Naive thymus-derived CD8-positive, alpha-beta T cell (primary cell): ENCODE measurements at places on chromosomes 6 and 20. TPM values are rescaled to one million over a fixed set of nuclear protein-coding genes. Genes with fewer than 3 reads are reported as not detected.

The CNKSR3 gene
- total RNA-seq: not detected

The BCAS4 gene
- 77.4 TPM for total RNA-seq

The MUC22 gene
- not detected for total RNA-seq

The TBX18 gene
- total RNA-seq: not detected

The CFAP206 gene
- total RNA-seq: not detected

The FNDC1 gene
- total RNA-seq: not detected

The ECT2L gene
- total RNA-seq: not detected

The CPXM1 gene
- total RNA-seq: not detected

The GCNT2 gene
- 3.9 TPM for total RNA-seq

The PGC gene
- total RNA-seq: not detected

The EPHA7 gene
- total RNA-seq: not detected

The FAM209B gene
- 4.4 TPM for total RNA-seq

DNA sequence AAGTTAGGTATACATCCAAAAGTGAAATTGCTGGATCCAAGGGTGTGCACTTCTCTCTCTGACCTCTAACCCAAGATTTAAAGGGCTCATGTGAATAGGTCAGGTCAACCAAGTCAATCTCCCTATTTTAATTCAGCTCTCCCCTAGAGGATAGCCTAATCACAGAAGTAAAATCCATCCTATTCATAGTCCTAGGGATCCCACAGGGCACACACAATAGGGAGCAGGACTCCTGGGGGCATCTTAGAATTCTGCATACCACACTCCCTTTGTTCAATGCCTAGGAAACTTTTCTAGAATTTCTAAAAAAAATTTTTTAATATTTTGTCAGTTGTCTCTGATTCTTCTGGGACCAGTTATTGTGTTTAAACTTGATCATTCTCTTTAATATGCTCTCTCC is 35.1 kb downstream of the CST9L start:
- H3K27me3 ChIP-seq: peaks cover under 1% of the 10 kb centered on the region
- H3K27ac ChIP-seq: no peak overlapping the region
- no peaks in the 10 kb centered on the region for H3K4me1 ChIP-seq
- H3K4me3 ChIP-seq: no peak overlapping the region
- H3K36me3 ChIP-seq: peaks cover 12% of the 10 kb centered on the region
- DNase-seq: no peak

- no peak overlapping the region for H3K4me3 ChIP-seq
- no peaks in the 10 kb centered on the region for H3K36me3 ChIP-seq
- H3K27ac ChIP-seq: no peak overlapping the region
- peaks cover 30% of the 10 kb centered on the region for H3K4me1 ChIP-seq
- no peaks in the 10 kb centered on the region for H3K27me3 ChIP-seq
- no peak for DNase-seq
These were observed 101.4 kb upstream of the CEP85L start for GRCh38 chr6:118752803-118753202.

GRCh38 chr6:34073540-34073939 is 72.3 kb downstream of the GRM4 start:
- H3K27me3 ChIP-seq: no peaks in the 10 kb centered on the region
- no peaks in the 10 kb centered on the region for H3K4me1 ChIP-seq
- H3K27ac ChIP-seq: no peak overlapping the region
- no peaks in the 10 kb centered on the region for H3K36me3 ChIP-seq
- DNase-seq: no peak

GRCh38 chr6:26195924-26196845 is 109.0 kb downstream of the HFE start:
- peaks cover 37% of the 10 kb centered on the region for H3K4me1 ChIP-seq
- H3K27me3 ChIP-seq: no peaks in the 10 kb centered on the region
- no peak for DNase-seq
- H3K36me3 ChIP-seq: no peaks in the 10 kb centered on the region
- H3K4me3 ChIP-seq: peak overlapping the region; percentile 88

DNA sequence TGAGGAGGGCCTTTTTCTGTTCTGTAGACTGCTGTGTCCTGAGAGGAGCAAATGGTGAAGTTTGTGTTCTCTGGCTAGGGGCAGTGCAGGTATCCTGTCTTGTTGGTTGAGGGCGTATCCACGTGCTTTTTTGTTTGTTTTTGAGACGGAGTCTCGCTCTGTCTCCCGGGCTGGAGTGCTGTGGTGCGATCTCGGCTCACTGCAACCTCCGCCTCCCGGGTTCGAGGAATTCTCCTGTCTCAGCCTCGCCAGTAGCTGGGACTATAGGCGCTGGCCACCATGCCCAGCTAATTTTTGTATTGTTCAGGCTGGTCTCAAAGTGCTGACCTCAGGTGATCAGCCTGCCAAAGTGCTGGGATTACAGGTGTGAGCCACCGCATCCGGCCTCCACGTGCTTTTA is 10.8 kb upstream of the PXDC1 start:
- peaks cover 10% of the 10 kb centered on the region for H3K27me3 ChIP-seq
- no peaks in the 10 kb centered on the region for H3K36me3 ChIP-seq
- H3K4me3 ChIP-seq: no peak overlapping the region
- H3K27ac ChIP-seq: no peak overlapping the region
- H3K4me1 ChIP-seq: no peaks in the 10 kb centered on the region
- no peak for DNase-seq

- DNase-seq: no peak
- H3K27me3 ChIP-seq: no peaks in the 10 kb centered on the region
- no peak overlapping the region for H3K27ac ChIP-seq
- H3K4me3 ChIP-seq: no peak overlapping the region
- no peaks in the 10 kb centered on the region for H3K4me1 ChIP-seq
These were observed 304.7 kb upstream of the RGS17 start for GRCh38 chr6:153435787-153436186.

DNA sequence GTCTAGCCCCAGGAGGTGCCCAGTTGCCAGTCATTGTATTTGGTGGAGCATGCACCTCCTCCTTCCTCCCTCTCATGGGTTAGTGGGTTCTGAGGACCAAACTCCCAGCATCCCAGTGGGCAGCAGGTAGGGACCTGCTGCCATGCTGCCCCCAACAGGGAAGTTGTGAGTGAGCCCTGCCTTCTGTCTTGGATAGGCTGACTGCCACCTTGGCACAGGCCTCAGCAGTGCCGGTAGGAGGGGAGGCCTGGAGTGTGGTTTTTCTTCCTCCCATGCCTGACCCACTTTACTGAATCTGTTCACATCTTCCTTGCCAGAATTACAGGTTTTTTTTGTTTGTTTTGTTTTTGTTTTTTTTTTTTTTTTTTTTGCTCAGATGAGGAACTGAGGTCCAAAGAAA is 24.5 kb downstream of the PLCG1 start:
- H3K4me1 ChIP-seq: peaks cover 76% of the 10 kb centered on the region
- no peaks in the 10 kb centered on the region for H3K27me3 ChIP-seq
- peak overlapping the region; percentile 80 for H3K4me3 ChIP-seq
- DNase-seq: no peak
- peaks cover 73% of the 10 kb centered on the region for H3K36me3 ChIP-seq

GRCh38 chr6:38367231-38367630 is 272.5 kb downstream of the BTBD9 start:
- no peak for DNase-seq
- H3K4me1 ChIP-seq: peaks cover 11% of the 10 kb centered on the region
- no peaks in the 10 kb centered on the region for H3K27me3 ChIP-seq
- H3K36me3 ChIP-seq: peaks cover 10% of the 10 kb centered on the region

- H3K27me3 ChIP-seq: peaks cover 24% of the 10 kb centered on the region
- no peak overlapping the region for H3K27ac ChIP-seq
- H3K36me3 ChIP-seq: no peaks in the 10 kb centered on the region
- DNase-seq: no peak
- no peak overlapping the region for H3K4me3 ChIP-seq
These were observed 26.3 kb downstream of the SLC13A3 start for GRCh38 chr20:46624946-46625345.

DNA sequence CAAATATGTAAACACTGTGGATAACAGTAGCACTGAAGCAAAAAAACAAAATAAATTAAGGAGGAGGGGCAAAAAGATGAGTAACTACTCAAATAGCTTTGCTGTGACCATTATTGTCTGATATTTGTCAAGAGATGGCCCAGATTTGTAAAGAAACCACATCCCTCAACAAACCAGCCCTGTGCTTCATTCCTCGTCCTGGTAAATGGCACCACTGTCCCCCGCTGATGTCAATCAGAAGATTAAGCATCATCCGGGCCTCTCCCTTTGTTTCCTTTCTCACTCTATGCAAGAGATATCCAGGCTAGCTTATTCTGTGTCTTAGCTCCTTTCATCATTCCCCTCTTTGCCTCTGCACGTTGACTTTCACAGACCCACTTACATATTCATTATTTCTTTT is 259.0 kb downstream of the SYNE1 start:
- no peak overlapping the region for H3K27ac ChIP-seq
- no peak overlapping the region for H3K4me3 ChIP-seq
- no peak for DNase-seq
- H3K36me3 ChIP-seq: no peaks in the 10 kb centered on the region
- H3K4me1 ChIP-seq: no peaks in the 10 kb centered on the region

GRCh38 chr6:142861711-142862110 is 83.3 kb downstream of the HIVEP2 start:
- H3K4me3 ChIP-seq: no peak overlapping the region
- peaks cover 83% of the 10 kb centered on the region for H3K4me1 ChIP-seq
- peak overlapping the region; percentile 81 for H3K27ac ChIP-seq
- no peaks in the 10 kb centered on the region for H3K27me3 ChIP-seq

GRCh38 chr6:108640104-108640503 is 79.4 kb downstream of the FOXO3 start:
- no peak overlapping the region for H3K27ac ChIP-seq
- peaks cover 4% of the 10 kb centered on the region for H3K36me3 ChIP-seq
- DNase-seq: no peak
- no peaks in the 10 kb centered on the region for H3K27me3 ChIP-seq
- H3K4me3 ChIP-seq: no peak overlapping the region
- peaks cover 49% of the 10 kb centered on the region for H3K4me1 ChIP-seq

GRCh38 chr20:21237956-21238799 is 65.0 kb upstream of the XRN2 start:
- peaks cover 4% of the 10 kb centered on the region for H3K4me1 ChIP-seq
- H3K27ac ChIP-seq: no peak overlapping the region
- H3K36me3 ChIP-seq: peaks cover 20% of the 10 kb centered on the region
- no peak for DNase-seq

GRCh38 chr6:150717419-150717818 is 117.7 kb downstream of the PLEKHG1 start:
- H3K4me3 ChIP-seq: no peak overlapping the region
- H3K4me1 ChIP-seq: peaks cover 12% of the 10 kb centered on the region
- H3K27me3 ChIP-seq: no peaks in the 10 kb centered on the region

DNA sequence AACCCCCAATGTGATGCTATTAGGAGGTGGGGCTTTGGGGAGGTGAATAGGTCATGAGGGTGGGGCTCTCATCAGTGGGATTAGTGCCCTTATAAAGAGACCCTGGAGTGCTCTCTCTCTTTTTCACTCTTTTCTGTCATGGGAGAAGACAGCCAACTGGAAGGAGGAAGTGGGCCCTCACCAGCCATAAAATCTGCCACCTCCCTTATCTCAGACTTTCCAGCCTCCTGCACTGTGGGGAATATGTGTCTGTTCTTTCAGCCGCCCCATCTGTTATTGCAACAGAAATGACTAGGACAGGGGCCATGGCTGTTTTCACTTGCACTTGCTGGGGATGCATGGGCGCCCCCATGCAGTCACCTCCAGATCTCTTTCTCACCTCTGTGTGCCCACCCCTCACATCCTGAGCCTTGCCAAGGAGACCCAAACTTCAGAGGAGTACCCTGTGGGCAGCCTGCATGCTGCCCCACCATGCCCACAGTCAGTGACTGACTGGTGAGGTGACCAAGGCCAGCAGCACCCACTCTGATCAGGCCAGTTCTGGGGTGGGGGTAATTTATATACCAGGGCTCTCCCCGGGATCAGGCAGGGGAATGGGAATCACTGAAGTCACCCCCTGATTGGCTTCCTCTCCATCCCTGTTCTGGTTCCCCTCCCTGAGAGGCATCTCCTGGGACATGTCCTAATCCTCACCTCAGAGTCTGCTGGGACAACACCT is 118.4 kb downstream of the ANKRD60 start:
- no peaks in the 10 kb centered on the region for H3K36me3 ChIP-seq
- H3K4me1 ChIP-seq: no peaks in the 10 kb centered on the region
- H3K4me3 ChIP-seq: no peak overlapping the region
- peaks cover 34% of the 10 kb centered on the region for H3K27me3 ChIP-seq

DNA sequence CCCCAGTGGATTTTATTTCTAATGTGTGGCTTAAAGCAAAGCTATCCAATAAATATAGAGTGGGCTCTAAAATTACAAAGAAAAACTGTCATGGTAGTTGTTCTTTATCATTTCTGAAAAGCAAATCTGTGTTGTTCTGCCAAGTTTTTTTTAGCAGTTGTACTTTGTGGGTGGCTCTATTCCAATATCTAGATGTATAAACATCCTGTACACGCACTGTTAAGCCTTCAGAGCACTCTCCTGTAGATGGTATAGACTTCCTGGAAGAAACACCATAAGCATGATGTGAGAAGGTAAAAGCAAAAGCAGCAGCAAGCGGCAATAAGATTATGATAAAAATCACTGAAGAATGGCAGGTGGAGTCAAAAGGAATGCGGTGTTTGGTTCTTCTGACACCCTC is 21.5 kb upstream of the TMEM30A start:
- no peak for DNase-seq
- H3K4me3 ChIP-seq: no peak overlapping the region
- no peak overlapping the region for H3K27ac ChIP-seq
- H3K4me1 ChIP-seq: no peaks in the 10 kb centered on the region
- peaks cover 9% of the 10 kb centered on the region for H3K27me3 ChIP-seq

DNA sequence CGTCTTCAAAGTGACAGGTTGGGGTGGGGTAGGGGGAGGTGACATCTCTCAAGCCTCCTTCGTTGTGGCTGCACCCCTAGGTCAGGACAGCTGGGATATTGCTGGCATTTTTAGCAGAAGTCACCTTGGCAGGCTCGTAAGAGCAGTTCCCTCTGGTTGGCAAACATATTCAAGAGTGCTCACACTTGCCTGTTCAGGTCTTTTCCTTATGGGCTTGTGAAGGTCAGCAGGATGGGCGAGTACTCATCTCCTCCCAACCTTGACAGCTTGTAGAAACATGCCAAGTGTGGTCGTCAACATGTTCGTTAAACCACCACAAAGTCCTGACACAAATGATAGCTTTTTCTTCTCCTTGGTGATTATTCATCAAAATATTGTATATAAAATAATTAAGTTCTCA is 113.6 kb downstream of the HDGFL1 start:
- H3K27ac ChIP-seq: no peak overlapping the region
- no peaks in the 10 kb centered on the region for H3K36me3 ChIP-seq
- no peak overlapping the region for H3K4me3 ChIP-seq
- DNase-seq: no peak
- no peaks in the 10 kb centered on the region for H3K27me3 ChIP-seq

DNA sequence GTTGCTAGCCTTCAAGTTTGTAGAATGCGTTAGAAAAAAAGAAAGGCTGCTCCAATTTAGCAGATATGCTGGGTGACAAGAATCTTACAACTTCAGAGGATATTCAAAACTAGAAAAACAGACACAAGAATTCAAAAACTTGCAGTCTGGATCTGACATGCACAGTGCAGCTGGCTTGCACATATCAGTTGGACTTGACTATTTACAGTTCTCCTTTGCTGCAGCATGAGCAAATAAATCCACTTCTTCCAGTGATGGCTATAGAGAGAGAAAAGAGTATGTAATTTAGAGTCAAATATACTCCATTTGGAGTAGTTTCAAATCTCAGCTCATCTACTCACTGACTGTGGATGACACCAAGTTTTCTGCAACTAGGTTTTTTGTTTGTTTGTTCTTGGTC is 247.0 kb downstream of the RIMS1 start:
- no peak for DNase-seq
- H3K27me3 ChIP-seq: no peaks in the 10 kb centered on the region
- no peak overlapping the region for H3K4me3 ChIP-seq
- H3K36me3 ChIP-seq: no peaks in the 10 kb centered on the region
